ENCODE measurements at places on chromosomes 5 and 9.

GRCh38 chr5:15785531-15785981, 285.6 kb downstream of the FBXL7 start:
- H3K36me3 ChIP-seq, result no peaks in the 10 kb centered on the region
- DNase-seq, result no peak
- H3K4me3 ChIP-seq, result no peak overlapping the region
- H3K27me3 ChIP-seq, result no peaks in the 10 kb centered on the region
- H3K27ac ChIP-seq, result no peak overlapping the region

- H3K4me1 ChIP-seq, result peaks cover 10% of the 10 kb centered on the region
- no peaks in the 10 kb centered on the region for H3K36me3 ChIP-seq
- DNase-seq, result peak; percentile 78
- peaks cover 100% of the 10 kb centered on the region for H3K27me3 ChIP-seq
Measured at GRCh38 chr9:122219856-122220672, 8.7 kb downstream of the LHX6 start.

- no peaks in the 10 kb centered on the region for H3K4me1 ChIP-seq
- no peak overlapping the region for H3K27ac ChIP-seq
- no peak overlapping the region for H3K4me3 ChIP-seq
- H3K36me3 ChIP-seq, result no peaks in the 10 kb centered on the region
- DNase-seq, result no peak
Measured at GRCh38 chr5:36658038-36658756, 51.8 kb downstream of the SLC1A3 start.

DNA sequence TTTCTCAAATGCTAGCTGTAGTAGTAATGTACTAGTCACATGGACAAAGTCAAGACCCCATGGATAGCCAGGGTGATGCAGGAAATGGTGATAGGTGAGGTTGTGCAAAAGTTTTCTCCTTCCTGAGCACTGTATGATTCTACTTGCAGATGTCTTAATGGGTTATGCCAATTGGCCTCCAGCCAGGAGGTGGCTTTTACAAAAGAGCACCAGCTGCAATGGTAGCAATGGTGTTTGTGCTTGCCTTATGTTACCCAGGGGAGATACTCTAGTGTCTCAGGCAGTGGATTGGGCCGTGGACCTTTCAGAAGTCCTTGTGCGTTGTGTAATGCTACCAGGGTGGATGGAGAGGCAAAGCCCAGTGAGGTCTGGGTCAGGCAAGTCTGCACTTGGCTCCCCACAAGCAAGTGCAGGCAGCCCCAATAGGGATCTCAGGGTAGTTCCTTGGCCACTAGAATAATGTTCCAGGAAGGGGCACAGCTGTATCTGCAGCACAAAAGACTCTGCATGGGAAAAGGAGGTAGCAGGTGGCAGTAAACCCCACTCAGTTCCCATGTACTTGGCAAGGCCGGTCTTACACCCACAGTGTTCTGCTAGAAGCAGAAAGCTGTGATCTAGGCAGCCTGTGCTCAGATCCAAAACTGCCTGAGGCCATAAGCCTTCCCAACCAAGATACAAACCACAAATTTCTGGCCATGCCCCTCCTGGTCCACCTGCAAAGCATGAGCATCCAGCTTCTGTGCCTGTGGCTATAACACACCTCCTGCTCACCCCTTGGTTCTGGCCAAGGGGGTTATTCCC, 46.4 kb upstream of the EDIL3 start:
- no peaks in the 10 kb centered on the region for H3K4me1 ChIP-seq
- H3K27ac ChIP-seq, result no peak overlapping the region
- DNase-seq, result no peak
- H3K4me3 ChIP-seq, result no peak overlapping the region
- no peaks in the 10 kb centered on the region for H3K36me3 ChIP-seq
- no peaks in the 10 kb centered on the region for H3K27me3 ChIP-seq

GRCh38 chr9:128068386-128069205, 564 bp downstream of the SLC25A25 start:
- peak overlapping the region; percentile 98 for H3K4me3 ChIP-seq
- DNase-seq, result no peak
- H3K27me3 ChIP-seq, result no peaks in the 10 kb centered on the region

DNA sequence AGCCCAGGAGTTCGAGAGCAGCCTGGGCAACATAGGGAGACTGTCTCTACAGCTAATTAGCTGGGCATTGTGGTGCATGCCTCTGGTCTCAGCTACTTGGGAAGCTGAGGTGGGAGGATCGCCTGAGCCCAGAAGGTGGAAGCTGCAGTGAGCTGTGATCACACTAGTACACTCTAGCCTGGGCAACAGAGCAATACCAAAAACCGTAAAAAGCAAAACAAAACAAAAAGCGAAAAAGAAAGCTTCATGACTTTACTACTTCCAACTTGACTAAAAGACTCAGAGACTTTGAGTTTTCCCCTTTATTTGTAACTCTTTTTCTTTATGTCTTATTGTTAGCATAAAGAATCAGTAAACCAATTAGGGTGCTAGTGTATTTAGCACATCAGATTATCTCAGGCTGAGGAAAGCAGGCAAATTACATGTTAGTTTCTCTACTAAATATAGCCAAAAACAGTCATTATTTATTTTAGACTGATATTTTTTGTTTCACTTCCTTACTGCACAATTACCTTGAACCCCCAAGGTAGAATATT, 5.4 kb downstream of the RAD17 start:
- DNase-seq, result no peak
- no peak overlapping the region for H3K27ac ChIP-seq
- H3K36me3 ChIP-seq, result peaks cover 51% of the 10 kb centered on the region
- no peaks in the 10 kb centered on the region for H3K27me3 ChIP-seq
- no peaks in the 10 kb centered on the region for H3K4me1 ChIP-seq
- H3K4me3 ChIP-seq, result no peak overlapping the region

GRCh38 chr5:142400415-142400814, 75.6 kb upstream of the SPRY4 start:
- no peak for DNase-seq
- no peak overlapping the region for H3K4me3 ChIP-seq

Measured in endodermal cell (in vitro differentiated cells).